Occipital lobe (tissue), 3 donors: ENCODE measurements at places on chromosomes 2 and 18.
A peak's percentile ranks its signal among the peaks of the same experiment; 100 is the strongest.

DNA sequence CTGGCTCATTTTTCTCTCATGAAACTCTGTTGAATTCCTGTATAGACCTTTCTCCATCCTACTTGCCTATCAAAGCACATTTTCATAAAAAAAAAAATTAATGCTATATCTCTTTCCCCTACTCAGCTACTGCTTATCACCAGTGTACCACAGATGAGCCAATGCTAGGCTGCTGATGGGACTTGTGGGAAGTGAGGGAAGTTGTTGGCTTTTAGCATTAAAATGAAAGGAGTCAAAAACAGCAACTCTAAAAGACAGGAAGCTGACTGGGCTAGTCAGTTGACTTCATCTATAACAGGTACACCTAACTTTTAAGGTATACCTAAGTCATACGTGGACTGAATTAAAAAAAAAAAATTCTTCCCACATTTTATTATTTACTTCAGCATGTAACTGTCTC, 102.1 kb downstream of the FAM117B start:
- no peak for DNase-seq

DNA sequence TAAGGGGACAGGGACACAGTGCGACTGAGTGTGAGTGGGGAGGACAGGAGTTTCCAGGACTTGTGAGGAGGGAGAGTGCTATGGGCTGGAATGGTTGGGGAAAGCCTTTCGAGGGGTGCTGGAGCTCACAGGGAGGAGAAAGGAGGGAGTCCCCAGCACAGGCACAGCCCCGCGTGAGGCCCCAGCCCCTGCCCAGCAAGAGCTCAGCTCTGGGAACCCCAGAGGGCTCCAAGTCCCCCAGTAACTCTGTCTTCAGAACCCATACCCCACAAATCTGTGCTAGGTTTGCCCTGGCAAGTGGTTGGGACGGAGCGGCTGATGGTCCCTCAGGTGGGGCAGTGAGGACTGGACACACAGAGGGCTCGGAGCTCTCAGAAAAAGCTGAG, 75.4 kb downstream of the SFXN5 start:
- DNase-seq: no peak

- DNase-seq: no peak
Measured at GRCh38 chr2:227191367-227191766, 26.9 kb downstream of the COL4A3 start.

- DNase-seq: no peak
Measured at GRCh38 chr2:157592374-157592773, 36.3 kb downstream of the ACVR1C start.

DNA sequence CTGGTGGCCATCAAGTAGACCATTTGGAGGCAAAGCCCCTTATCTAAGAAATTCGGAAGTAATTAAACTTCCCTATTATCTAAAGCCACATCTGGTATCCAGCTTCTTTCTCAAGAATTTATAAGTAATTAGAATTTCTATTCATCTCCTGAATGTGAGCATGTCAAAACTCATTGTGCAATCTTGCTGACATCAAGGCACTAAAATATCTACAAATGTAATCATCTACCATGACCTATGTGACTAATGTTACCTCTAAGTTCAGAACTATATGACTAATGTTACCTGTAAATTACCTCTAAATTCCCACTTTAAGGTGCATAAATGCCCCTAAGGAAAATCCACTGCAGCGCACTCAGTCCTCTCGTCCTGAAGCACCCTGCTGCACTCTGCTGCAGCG, 773.0 kb downstream of the CPS1 start:
- DNase-seq: no peak

- peak; percentile 31 for DNase-seq
Measured at GRCh38 chr18:6414118-6414722, 491 bp downstream of the L3MBTL4 start.

DNA sequence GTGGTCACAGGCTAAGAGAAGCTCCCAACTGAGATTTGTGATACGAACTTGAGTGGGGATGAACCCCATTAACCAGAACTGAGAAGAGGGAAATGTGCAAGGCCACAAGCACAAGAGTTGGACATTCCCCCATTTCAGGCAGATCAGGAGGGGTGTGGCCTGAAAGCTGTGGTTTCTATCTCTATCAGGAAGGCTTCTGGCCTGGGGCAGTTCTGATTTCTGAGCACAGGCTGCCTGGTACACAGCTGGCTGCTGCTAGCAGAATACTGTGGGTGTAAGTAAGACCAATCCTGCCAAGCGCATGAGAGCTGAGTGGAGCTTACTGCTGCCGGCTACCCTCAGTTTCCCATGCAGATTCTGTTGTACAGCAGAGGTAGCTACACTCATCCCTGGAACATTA, 484.6 kb downstream of the SATB2 start:
- DNase-seq: no peak

DNA sequence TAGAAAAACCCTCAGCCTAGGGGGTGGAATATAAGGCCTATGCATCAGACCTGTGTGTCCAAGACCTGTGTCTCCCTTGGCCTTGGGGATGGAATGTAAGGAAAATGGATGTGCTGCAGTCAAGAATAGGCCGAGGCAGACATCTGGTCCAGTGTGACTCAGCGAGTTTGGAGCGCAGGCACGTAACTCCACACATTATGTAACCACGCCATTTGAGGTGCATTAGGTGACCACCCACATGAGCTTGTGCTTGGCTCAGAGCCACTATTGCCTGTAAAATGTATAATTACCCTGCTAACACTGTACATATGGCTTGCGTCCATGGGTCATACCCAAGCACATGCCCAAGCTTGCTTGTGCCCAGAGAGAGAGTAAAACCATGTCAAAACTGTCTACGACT, 580.9 kb upstream of the HNMT start:
- no peak for DNase-seq

GRCh38 chr2:73930386-73930785, 3.7 kb downstream of the DGUOK start:
- DNase-seq: no peak

DNA sequence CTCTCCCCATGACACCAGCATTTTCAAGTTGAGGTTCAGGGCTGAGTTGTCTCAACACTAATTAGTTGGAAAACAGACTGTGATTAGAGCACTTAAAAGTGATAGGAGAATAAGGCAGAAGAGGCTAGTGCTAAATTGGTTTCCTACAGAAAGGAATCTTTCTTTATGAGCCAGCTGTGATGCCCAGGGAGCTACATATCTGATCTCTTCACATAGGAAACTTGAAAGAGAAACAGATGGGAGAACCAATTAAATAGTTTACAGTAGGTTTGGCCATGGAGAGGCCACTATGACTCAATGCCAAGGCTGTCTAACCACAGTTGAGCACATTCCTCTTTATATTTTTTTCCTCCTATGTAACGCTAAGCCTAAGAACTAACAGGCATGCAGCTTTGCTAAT, 418.3 kb upstream of the CYRIA start:
- no peak for DNase-seq

DNA sequence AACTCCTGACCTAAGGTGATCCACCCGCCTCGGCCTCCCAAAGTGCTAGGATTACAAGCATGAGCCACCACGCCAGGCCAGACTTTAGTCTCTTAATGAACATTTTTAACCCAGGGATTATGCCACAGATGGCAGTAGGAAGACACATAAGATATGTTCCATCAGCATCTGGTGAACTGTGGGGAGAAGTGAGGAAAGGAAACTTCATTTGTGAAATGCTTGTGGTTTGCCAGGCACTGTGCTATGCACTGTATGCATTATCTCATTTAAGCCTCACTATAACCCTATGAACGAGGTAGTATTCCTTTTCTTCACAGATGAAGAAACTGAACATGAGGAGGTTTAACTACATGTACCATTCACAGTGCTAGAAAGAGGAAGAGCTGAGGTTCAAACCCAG, 29.3 kb downstream of the PTRHD1 start:
- DNase-seq: no peak

GRCh38 chr2:62152000-62152399, 43.9 kb upstream of the B3GNT2 start:
- DNase-seq: no peak
